ENCODE measurements at places on chromosomes 12 and 14.

GRCh38 chr14:34329301-34329700, 132.7 kb downstream of the SPTSSA start:
- no peak for DNase-seq

DNA sequence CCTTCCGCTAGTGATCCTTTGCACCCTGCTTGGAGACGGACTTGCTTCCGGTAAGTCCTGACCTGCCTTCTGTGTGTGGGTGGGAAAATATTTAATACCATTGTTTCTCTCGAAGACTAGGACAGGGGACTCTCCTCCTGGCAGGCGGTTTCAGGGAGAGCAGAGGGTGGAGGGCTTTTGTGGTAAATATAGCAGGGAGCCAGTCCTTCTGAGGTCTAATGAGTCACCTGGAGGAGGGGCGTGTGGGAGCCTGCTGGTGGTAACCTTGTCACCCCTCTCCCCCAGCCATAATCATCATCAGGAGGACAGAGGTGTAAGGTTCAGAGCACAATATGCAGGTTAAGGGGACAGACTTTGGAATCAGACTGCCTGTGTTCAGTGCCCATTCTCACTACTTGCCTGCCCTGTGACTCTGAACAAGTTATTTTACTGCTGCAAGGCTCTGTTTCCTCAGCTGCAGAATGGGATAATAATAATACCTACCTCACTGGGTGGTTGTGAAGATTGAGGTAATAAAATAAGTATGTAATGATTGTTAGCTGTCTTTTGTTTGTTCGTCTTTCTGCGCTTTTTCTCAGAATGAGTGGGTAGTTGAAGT, 47.4 kb downstream of the SUSD6 start:
- DNase-seq, result no peak

GRCh38 chr12:104677441-104678089, 220.8 kb downstream of the CHST11 start:
- DNase-seq, result no peak

- no peak for DNase-seq
Observed at GRCh38 chr12:6530576-6531260, 3.6 kb upstream of the GAPDH start.

DNA sequence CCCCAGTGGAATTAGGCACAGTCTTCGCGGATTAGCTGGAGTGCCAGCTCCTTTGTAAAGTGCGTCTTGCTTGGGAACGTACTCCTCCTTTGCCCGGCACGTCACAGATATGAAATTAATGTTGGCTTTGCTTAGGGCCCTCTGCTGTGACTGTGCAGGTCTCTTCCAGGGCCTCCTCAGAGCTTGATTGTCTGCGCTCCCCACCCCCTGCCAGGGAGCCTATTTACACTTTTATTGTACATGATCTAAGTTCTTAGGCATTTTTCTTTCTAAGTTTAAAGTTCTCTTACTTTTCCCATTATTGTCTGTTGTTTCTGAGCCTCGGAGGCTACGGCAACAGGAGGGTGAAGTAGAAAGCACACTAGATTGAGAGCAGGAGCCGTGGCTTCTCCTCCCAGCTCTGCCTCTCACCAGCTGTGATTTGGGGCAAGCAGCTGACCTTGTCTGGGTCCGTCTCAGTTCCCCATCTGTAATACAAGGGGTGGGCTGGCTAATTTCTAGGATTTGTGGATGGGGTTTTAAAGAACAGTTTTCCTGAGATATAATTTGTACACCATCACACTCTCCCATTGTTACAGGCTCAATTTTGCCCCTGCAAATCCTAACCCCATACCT, 81.8 kb downstream of the TSPAN9 start:
- DNase-seq, result no peak

DNA sequence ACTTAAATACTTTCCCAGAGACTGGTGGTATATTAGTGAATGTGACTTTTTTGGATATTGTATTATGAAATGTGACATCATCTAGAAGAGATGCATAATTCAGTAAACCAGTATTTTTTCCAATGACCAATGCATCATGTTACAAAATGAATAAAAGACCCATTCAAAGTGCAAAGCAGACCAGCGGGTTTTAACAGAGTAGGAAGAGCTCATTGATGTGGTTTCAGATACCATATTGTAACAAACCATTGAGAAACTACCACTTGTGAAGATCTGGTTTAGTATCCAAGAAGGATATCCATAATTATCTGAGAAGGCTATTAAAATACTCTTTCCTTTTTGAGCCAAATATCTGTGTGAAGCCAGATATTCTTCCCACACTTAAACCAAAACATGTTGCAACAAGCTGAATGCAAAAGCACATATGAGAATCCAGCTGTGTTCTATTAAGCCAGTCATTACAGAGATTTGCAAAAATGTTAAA, 47.7 kb downstream of the MVK start:
- no peak for DNase-seq

DNA sequence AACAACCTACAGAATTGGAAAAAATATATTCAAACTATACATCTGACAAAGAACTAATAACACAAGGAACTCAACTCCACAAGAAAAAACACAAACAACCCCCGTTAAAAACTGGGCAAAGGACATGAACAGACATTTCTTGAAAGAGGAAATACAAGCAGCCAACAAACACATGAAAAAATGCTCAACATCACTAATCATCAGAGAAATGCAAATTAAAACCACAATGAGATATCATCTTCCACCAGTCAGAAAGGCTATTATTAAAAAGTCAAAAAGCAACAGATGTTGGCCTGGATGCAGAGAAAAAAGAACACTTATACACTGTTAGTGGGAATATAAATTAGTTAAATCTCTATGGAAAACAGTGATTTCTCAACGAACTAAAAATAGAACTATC, 82.6 kb upstream of the CCDC91 start:
- DNase-seq, result no peak

DNA sequence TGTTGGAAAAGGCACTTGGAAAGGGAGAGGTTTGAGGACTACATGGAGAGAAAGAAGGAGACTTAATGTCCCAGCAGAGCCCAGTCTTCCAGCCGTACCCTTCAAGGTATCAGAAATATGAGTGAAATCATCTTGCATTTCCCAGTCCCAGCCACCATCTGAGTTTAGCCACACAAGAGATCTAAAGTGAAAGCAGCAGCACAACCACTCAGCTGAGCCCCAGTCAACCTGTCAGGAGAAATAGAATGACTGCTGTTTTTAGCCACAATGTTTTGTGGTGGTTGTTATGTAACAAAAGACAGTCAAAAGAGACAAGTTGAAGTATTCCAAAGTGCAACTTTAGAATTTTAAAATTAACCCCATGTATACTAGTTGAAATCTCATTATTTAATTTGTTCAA, 28.0 kb downstream of the DERA start:
- DNase-seq, result no peak

All from stimulated activated CD4-positive, alpha-beta T cell treated with anti-CD3 and anti-CD28 coated beads, Interleukin-15, amount 100 ng/mL, for 1 hour (primary cell).